Progenitor cell of endocrine pancreas (in vitro differentiated cells): ENCODE measurements at places on chromosomes 1 and 21. TPM values are rescaled to one million over a fixed set of nuclear protein-coding genes. Genes with fewer than 3 reads are reported as not detected.

LCE1D gene
- total RNA-seq = not detected in 2 replicates

GRCh38 chr1:234631721-234632125 is 21.7 kb upstream of the IRF2BP2 start:
- DNase-seq = no peak

VSIG8 gene
- total RNA-seq = 0.20 TPM in 1 of 2 replicates, not detected in the other

PTGS2 gene
- 0.38 TPM in 1 of 2 replicates, not detected in the other for total RNA-seq

DNA sequence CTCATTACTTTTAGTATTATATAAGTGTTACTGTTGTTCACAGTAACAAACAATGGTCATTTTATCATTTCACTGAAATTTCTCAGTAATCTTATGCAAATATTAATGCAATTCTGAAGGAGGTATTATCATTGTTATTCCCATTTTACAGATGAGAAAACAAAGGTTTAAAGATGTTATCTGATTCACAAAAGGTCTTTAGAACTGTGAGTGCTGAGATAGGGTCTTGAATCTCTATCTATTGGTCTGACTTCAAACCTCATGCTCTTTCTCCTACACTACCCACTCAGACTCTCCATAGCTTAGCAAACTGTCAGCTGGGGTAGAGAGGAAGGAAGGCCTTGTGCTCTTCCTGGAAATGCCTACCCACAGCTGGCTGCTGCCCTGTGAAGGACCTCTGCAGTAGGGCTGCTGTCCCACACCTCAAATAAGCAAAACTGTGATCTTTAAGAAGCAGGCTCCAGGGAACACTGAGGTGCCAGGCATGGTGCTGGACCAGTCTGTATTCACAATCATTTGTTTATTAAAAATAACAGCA is 6.2 kb upstream of the OSCP1 start:
- DNase-seq = no peak

PAX7 gene
- total RNA-seq = not detected in 2 replicates

- DNase-seq = no peak
These were observed 2.0 kb downstream of the TEX46 start for GRCh38 chr1:23013657-23014056.

VWA5B1 gene
- total RNA-seq = 0.19 and 0.24 TPM in 2 replicates

- no peak for DNase-seq
These were observed 142.5 kb downstream of the RERE start for GRCh38 chr1:8674912-8675311.

APCS gene
- total RNA-seq = not detected in 2 replicates

GRCh38 chr1:55081905-55082296 is 42.6 kb downstream of the PCSK9 start:
- DNase-seq = no peak

DNA sequence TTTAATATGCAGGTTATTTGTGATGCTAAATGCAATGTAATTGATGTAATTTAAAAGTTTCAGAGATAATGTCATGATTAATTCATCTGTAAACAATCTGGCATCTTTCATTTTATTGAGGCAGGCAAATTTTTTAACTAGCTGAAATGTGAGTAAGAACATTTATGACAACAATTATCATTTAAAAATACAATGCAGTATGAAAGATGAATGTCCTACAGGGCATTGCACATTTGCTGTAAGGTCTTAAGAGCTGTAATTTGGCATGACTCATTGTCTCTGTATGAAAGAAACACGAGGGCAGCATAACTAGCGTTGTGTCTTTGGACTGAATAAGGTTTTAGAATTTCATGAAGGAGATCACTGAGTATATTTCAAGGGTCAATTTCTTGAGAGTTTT is 642.8 kb downstream of the PLA2G4A start:
- no peak for DNase-seq
